ENCODE measurements at places on chromosomes 5 and 9.

DNA sequence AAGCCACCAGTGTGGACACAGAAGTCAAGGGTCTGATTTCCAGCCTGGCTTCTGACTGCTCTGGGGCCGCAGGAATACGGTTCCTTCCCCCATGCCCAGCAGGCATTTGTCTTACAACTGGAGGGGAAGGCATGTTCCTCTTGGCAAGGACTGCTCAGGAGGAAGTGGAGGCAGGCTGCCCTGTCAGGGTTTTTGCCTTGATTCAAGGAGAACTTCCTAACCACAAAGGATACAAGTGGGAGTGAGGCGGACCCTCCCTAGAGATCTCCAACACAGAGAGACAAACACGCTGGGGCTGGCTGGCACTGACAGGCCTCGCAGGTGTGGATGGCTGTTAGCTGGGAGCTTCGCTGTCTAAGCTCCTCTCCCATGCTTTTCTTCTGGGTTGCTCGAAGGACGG, 19.1 kb downstream of the TGFBI start:
- no peak for DNase-seq

GRCh38 chr5:153901449-153901848, 137.3 kb downstream of the FAM114A2 start:
- DNase-seq, result no peak

- DNase-seq, result no peak
These were observed 674 bp downstream of the LHFPL2 start for GRCh38 chr5:78647838-78648358.

DNA sequence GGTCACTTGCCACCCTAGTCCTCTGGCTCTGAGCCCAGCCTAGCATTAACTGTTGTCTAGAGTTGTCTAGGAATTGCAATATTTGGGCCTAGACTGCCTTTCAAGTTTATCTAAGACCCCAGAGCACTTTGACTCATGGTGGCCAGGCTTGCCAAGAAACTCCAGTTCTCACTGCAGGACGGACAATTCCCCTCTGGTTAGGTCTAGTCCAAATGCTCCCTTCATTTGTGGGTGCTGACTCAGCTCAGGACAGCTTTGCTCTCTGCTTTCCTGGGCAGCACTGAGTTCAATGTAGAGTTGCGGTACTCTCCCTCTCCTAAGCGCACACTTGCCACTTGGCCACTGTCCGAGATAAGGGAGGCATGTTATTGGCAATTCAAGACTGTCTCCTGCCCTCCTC, 619.4 kb downstream of the TLE1 start:
- no peak for DNase-seq

- DNase-seq, result no peak
These were observed 101.5 kb upstream of the GPBP1 start for GRCh38 chr5:57072218-57072892.

GRCh38 chr9:2021731-2022130, 6.6 kb downstream of the SMARCA2 start:
- DNase-seq, result no peak

DNA sequence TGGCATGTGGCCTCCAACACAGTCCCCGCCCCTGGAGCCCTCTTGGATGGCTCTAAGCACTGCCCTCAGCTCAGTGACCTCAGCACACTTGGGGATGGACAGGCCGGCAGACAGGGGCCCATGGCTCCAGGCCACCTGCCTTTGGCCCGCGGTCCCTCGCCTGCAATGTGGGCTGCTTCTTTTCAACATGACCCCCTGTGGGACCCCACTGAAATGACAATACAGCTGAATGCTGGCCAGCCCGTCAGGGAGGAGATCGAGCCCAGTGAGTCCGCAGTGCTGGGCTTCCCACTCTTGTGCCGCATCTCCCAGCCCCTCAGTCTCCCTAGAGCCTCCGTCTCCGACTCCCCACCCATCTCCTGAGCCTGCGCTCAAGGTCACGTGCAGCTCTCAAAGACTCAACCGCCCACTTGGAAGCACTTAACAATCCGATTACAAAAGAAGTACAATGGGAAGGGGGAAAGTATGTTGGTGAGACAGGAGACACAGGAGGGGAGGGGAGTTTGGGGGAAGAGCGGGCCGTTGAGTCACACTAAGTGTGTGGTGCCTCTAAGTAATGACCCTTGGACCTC, 238.9 kb downstream of the HSPA4 start:
- DNase-seq, result no peak

- DNase-seq, result no peak
These were observed 515.8 kb downstream of the KDM4C start for GRCh38 chr9:7273575-7273974.

- no peak for DNase-seq
These were observed 112.2 kb downstream of the SCAMP1 start for GRCh38 chr5:78472469-78473106.
